ENCODE measurements at places on chromosomes 16 and 17.

DNA sequence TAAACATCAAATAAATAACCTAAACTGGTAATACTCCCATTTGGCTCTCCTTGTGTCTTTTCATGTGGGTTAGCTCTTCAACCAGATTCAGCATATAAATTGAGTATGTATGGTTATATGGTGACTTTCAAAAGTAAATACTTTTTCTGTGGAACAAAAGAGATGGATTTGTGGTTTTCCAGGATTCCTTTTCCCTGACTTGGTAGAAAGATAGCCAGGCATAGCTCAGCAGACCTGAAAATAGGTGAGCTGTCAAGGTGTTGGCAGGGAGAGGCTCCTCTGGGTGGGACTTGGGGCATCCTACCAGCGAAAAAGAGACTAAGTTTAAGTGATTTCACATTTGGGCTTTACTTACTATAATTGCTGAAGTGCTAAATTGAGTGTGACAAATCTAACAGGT is 80.3 kb downstream of the FTO start:
- peak; percentile 50 for DNase-seq

- peak; percentile 90 for DNase-seq
These were observed 169.9 kb upstream of the MAF start for GRCh38 chr16:79770244-79771064.

DNA sequence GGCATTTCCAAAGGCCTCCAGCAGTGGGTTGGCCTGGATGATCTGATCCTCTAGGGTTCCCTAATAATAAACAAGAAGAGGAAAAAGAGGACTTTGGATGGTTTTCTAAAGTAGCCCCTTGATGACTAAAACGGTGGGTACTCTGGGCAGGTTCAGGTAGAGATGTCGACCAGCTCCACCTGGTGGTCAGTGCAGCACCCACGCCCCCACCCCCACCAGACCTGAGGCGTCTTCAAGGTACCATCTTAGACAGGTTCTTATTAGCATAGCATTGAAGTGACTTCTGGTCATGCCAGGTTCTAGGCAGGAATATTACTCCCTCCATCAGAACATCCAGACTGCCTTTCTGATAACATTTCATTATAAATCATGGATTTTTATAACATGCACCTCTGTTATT is 15.0 kb downstream of the MYH13 start:
- DNase-seq: no peak

- no peak for DNase-seq
These were observed 185.1 kb downstream of the RPTOR start for GRCh38 chr17:80729761-80730160.

- no peak for DNase-seq
These were observed 2.7 kb upstream of the CCDC57 start for GRCh38 chr17:82215095-82215971.

GRCh38 chr17:80124351-80124981 is 22.5 kb downstream of the EIF4A3 start:
- DNase-seq: no peak

DNA sequence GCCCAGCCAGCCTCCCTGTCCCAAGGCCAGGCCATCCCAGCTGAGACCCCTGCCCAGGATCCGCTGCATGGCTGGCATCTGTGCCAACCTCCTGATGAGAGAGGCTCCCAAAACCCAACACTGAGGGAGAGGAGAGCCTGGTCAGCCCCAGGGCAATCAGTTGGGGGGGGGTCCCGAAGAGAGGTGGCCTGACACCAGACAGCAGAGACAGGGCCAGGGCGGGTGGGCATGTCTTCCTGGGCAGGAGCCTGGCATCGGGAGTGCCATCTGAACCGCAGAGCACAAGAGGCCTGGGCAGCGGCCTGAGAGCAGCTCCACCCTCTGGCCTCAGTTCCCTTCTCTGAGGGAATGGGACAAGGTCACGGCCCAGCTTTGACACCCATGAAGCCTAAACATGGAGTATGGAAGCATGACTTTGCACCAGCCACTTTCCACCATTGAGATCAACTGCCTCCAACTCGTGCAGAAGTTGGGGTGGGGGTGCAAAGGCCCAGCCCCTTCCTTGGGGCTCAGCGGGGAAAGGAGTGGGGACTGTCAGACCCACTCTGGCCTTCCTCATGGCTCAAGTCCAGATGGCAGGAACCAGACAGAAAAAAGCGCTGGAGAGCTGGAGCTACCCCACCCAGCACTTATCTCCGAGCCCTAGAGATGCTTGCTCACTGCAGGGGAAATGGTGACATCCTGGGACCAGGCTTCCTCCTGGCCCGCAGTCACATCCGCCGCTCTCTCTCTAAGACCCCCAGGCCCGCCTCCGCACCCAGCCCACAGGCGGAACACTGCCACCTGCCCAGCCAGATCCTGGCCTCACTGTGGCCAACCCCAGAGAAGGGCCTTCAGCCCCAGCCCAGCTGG is 9.7 kb downstream of the RHBDF2 start:
- DNase-seq: no peak

- no peak for DNase-seq
These were observed 65.8 kb downstream of the TBX4 start for GRCh38 chr17:61517843-61518606.

DNA sequence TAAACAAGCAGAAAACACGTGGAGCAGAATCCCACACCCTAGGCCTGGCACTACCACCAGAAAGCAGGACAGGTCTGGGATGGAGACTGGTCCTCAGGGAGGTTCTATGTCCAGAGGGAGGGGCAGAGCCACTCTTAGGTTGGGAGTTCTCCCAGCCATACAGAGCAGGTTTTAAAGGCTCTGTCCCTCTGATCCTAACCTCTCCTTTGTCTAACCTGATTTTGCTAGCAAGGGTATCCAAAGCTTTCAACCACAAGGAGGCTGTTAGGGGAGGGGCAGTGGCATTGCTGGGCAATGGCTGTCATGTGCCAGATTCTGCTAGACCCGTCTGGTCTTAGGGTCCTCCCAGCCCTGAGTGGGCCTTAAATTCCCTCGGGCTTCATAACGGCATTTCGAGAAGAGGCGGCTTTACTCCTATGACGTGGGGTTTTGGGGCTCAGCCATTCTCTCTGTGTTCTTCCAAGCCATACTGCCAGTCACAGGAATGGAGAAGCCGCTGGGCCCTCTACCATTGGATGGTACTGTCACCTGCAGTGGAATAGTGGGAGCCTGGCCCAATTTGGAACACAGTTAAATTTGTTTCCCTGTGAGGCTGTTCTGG is 5.7 kb downstream of the TPPP3 start:
- DNase-seq: no peak

Measured in LoVo (cell line).